ENCODE measurements at places on chromosomes 3 and 15.

GRCh38 chr3:156729460-156730179 lies 55.2 kb downstream of the TIPARP start:
- no peak for DNase-seq

DNA sequence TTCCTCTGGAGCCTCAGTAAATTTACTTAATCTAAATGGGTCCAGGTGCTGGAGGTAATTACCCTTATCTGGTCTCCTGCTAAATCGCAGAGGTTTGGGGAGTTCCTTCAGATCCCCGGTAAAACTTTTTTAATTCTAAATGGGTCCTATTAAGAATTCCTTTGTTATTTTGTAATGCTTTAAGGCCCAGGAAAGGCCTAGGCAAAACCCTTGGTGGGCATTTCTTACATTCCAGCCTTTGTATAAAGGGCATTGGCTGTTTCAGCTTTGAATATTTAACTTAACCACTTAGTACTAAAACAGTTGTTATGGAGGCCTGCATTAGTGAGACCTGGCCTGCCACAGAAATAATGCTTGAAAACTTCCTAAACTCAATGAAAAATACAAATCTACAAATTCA lies 14.9 kb upstream of the ZNF662 start:
- DNase-seq = no peak

- no peak for DNase-seq
Observed at GRCh38 chr3:129001101-129001805, at the start of gene EFCC1. TSS of gene EFCC1 (plus strand) at chr3:129001304. CDS start at chr3:129001629, 325 bp downstream.

GRCh38 chr3:151113343-151113742 lies 27.9 kb downstream of the MED12L start:
- no peak for DNase-seq

DNA sequence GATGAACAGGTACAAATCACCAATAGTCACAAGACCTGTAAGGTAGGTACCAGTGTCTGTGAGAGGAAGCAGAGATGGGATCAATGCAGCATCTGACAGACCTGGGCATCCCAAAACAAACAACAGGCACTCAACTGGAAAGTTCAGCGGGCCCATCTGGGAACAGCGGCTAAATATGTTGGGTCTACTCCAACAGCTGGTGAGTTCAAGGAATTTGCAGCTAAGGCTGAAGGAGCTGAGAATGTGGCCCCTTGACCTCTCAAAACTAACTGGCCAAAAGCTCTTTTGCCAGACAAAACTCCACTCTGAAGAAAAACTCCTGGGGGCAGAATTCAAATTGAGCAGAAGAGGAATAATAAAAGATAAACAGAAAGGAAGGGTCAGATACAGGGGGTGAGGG lies 24.4 kb downstream of the AVEN start:
- DNase-seq = no peak

- DNase-seq = no peak
Observed at GRCh38 chr15:59177317-59177660, 29.4 kb upstream of the LDHAL6B start.

GRCh38 chr3:154323891-154324738 lies at the start of gene DHX36:
TSS of gene DHX36 (minus strand) at chr3:154324487. CDS start at chr3:154324416, 71 bp downstream.
- peak; percentile 92 for DNase-seq

GRCh38 chr15:42273900-42274701 lies 868 bp upstream of the TMEM87A start:
- peak; percentile 63 for DNase-seq

GRCh38 chr3:35785234-35785888 lies 146.0 kb downstream of the ARPP21 start:
- DNase-seq = no peak

DNA sequence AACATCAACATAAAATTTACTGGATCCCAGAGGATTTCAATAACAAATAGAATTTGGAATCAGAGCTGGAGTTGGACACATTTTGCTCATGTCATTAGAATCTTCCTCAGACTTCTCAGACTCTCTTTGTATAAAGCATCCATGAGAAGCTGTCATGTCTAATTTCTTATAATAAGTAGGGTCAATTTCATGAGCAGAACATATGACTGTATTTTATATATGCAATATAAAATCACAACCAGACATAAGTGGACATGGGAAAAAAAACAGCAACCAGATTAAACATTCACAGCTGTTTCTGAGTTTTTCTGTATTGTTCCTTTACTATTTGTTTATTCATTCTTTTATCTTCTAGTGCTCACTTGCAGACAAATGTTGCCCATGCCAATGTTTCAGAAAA lies 325.5 kb downstream of the RBMS3 start:
- DNase-seq = no peak

DNA sequence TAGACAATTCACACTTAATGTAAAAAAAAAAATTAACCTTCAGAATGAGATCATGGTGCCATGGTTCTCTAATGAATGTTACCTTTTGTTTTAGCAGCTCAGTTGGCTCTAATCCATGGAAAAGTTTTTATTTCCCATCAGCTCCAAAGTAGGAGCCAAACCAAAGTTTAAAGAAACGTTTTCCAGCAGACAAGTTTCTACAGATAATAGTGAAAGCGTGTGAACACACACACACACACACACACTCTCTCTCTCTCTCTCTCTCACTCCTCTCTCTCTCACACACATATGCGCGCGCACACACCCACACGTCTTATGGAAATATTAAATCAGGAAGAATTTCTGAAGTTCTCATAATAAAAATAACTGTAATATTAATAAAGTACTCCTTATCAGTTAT lies 46.9 kb downstream of the MBNL1 start:
- DNase-seq = peak; percentile 39

GRCh38 chr15:38853608-38854007 lies 289.0 kb upstream of the RASGRP1 start:
- DNase-seq = peak; percentile 30

- no peak for DNase-seq
Observed at GRCh38 chr15:25178835-25179672, 224.3 kb downstream of the SNRPN start.

GRCh38 chr3:177795859-177796258 lies 598.6 kb upstream of the TBL1XR1 start:
- no peak for DNase-seq

DNA sequence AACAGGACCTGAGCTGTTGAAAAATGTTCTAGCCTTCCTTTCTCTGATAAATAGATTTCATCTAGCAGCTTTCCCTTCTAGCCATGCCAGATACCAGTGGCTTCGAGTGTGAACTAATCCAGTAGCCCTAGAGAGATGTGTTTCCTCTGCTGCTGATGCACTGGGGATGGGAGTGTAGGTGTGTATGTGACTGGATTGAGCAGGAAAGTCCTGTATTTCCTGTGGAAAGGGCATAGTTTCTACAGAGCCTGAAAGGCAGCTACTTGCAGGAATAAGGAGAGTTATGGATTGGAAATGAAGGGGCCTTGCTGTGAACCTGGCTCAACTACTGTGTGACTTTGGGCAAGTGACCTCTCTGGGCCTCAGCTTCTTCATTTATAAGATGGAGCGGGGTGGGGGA lies 8.6 kb downstream of the TIMP4 start:
- DNase-seq = no peak

GRCh38 chr3:152087153-152087552 lies 181.6 kb upstream of the MBNL1 start:
- DNase-seq = no peak

- no peak for DNase-seq
Observed at GRCh38 chr15:94924057-94924456, 692.7 kb downstream of the MCTP2 start.

GRCh38 chr3:120102674-120103073 lies 8.4 kb upstream of the GSK3B start:
- no peak for DNase-seq

- DNase-seq = peak; percentile 74
Observed at GRCh38 chr3:169863458-169863899, 6.3 kb downstream of the LRRC31 start.

GRCh38 chr15:96959501-96959900 lies 629.0 kb downstream of the NR2F2 start:
- no peak for DNase-seq

DNA sequence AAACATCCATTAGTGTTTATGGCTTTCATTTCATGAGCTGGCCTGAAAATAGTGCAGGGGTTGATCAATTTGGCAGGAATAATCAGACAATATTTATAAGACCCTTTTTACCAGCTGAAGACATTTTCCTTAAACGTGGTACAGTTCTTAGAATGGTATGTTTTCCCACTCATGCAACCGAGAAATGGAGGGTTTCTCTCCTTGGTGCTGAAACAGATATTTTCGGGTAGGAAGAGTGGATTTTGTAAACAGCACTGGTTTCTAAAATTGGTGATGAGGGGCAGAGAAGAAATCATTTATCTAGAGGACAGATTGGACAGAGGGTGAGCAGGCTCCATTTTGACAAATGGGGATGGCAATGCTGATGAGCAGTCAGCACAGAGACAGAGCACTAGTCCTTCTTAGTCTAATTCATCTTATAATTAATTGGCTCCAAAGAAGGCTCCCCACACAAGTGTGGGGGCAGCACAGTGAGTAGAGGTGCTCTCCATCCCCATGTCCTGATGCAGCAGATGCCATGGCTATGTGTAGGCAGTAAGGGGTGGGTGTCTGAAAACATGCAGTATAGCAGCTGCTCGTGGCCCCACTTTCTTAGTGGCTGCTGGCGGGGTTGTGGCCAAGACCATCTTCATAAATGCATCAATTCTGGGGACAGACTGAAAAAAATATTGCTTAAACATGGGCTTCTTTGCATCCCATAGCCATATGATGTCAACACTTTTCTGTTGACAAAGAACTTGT lies 18.1 kb upstream of the SLC7A14 start:
- no peak for DNase-seq

- DNase-seq = no peak
Observed at GRCh38 chr3:72595376-72595775, 252.9 kb downstream of the SHQ1 start.

- DNase-seq = no peak
Observed at GRCh38 chr3:187342255-187342654, 25.9 kb upstream of the RTP4 start.

- DNase-seq = no peak
Observed at GRCh38 chr3:153051427-153052095, 110.5 kb upstream of the RAP2B start.

GRCh38 chr3:156400062-156400461 lies 154.9 kb downstream of the SSR3 start:
- no peak for DNase-seq

GRCh38 chr3:158950178-158950901 lies 148.5 kb downstream of the MFSD1 start:
- no peak for DNase-seq

DNA sequence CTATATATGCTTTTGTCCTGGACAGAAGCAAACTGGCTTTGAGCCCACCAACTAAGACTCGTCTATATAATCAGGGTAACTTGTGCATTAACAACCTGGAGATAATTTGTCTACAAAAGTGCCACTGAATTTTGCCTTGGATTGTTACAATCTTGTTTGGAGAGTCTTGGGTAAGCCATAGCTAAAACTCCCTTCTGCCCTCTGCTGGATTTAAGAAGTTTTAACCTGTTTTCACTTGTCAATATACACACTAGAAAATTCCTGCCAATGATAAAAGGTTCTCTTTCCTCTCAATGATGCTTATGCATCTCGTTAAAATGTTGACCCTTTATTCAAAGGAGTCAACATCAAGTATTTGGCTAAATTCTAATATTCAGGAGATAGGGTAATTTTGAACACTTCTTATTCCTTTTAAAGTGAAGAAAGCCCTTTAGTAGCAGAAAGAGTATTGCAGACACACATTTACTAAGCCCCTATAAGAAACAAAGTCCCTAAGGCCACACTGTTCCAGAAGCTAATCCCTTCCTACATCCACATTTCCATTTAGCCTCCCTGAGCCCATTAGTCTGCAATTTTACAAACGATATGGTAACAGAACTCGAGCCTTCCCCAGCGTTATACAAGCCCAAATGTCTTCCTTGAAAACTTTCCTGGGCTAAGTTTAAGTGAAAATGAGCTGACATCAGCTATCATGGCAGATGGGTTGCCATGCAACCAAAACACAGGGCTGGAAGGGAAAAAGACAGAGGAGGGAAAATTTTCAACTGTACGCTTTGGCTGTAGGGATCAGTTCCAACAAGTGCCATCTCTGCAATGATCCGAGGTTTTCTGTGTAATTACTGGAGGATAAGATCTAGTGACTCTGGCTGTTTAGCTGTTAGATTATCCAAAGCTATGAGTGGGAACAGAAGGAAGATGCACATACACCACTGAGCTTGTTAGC lies 75.9 kb upstream of the FGF12 start:
- no peak for DNase-seq

DNA sequence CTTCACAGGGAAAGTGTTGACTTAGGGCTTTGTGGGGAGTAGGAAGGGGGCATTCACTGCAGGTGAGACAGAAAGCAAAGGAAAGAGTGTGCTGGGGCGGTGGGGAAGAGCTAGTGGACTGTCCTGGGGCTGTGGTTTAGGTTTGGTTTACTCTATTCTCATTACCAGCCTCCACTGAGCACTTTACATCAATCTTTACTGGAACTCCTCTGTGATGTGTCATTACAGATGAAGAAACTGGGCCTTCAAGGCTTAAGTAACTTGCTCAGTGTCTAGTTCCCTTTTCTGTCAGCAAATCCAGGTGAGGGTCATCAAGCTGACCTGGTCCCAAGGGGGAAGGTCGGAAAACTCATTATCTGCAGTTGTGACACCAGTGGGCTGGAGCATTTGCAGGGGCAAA lies 120.2 kb upstream of the PFN2 start:
- no peak for DNase-seq

DNA sequence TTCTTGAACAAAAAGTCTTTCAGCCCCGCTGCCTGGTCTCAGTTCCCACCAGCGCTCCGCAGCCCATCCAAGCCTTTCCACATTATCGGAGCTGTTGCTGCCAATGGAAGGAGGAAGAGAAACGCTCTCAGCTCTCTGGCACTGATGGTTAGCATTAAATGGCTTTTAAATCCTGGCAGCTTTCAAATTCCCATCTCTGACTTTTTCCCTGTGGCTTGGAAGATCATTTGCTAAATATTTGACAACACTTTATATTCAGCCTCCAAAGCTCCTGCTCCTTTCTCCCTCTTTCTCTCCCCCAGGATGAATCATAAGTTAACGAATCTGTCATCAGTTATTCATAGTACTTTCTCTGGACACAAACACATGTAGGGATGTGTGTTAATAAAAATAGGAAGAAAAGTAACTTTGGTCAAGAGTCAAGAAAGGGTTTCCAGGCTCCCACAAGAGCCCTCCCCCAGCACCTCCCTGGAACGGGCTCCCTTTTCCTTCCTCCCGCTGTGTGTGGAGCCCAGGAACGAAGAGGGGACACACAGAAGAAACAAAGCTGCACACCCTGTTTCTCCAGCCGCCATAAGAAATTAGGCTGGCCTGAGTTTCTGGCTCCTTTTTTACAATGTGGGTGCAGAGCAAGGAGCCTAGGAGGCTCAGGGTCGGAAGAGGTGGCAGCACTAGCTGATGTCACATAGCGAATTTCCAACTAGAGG lies 47.6 kb upstream of the TSEN2 start:
- no peak for DNase-seq

DNA sequence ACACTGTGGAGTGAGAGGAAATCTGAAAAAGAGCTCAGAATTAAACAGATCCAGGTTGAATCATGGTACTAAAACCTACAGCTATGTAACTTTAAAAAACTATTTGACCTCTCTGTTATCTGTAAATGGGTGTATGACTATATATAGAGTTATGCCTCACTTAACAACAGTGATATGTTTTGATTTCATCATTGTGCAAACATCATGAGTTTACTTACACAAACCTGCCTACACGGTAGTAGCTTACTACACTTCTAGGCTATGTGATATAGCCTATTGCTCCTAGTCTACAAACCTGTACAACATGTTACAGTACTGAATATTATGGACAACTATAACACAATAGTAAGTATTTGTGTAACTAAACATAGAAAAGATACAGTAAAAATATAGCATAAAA lies 191.6 kb upstream of the MEIS2 start:
- no peak for DNase-seq
